ENCODE measurements at places on chromosomes 7 and 10.

GRCh38 chr10:61942604-61943461 lies 41.3 kb downstream of the ARID5B start:
- no peak for DNase-seq

GRCh38 chr7:114502454-114503254 lies 88.0 kb downstream of the FOXP2 start:
- no peak for DNase-seq

- no peak for DNase-seq
Measured at GRCh38 chr7:70033226-70033625, 435.0 kb downstream of the AUTS2 start.

DNA sequence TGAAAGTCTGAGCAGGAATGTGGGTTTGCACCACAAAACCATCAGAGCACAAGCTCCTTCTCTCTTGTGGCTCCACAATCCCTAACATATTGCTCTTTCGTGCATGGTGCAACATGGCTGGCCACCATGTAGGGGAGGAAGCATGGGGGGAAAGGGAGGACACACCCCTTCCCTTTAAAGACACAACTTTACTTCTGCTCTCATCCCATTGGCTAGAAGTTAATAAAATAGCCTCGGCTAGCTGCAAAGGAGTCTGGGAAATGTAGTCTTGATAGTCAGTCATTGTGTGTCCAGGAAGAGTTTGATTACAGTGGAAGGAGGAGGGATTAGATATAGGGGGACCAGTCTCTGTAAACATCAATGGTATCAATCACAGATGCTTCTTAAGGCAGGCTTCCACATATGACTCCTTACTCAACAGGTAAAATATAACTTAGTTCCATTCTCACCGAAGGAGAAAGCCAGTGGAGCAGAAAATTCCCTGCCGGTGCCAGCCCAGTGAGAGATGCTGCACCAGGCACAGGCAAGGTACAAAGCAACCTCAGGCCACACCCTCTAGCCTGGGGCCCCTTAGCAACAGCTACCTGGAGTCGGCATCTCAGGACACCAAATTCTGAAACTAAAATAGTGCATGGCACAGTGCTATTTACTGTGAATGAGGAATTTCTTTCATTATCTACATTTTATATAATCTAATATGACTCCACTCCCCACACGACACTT lies 124.7 kb upstream of the CTBP2 start:
- no peak for DNase-seq

GRCh38 chr10:6766131-6766801 lies 186.2 kb upstream of the PRKCQ start:
- no peak for DNase-seq

- no peak for DNase-seq
Measured at GRCh38 chr7:149669121-149669818, 104.1 kb downstream of the ZNF467 start.

DNA sequence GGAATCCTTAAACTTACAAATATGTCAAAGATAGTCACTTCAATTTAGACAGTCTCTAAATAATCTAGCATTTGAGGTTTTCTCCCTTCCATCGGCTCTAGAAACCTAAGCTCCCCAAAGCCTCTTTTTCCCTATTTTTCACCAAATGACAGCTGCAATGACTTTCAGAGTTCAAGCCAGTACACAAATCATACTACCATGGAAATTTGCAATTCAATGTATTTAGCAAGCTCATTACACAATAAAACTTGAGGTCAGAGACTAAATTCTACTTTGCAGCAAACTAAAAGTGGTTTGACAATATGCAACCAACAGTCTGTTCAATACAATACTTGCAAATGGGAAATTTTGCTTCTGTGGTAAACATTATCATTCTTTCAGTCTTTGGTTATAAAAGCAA lies 80.3 kb downstream of the SKIDA1 start:
- no peak for DNase-seq

- DNase-seq, result no peak
Measured at GRCh38 chr10:53239873-53240272, 467.3 kb upstream of the MBL2 start.
